ENCODE measurements at places on chromosomes 12 and 14.

GRCh38 chr12:89927226-89927698, 218.6 kb upstream of the ATP2B1 start:
- DNase-seq: peak; percentile 71

GRCh38 chr14:59481871-59482540, 2.2 kb downstream of the L3HYPDH start:
- no peak for DNase-seq

DNA sequence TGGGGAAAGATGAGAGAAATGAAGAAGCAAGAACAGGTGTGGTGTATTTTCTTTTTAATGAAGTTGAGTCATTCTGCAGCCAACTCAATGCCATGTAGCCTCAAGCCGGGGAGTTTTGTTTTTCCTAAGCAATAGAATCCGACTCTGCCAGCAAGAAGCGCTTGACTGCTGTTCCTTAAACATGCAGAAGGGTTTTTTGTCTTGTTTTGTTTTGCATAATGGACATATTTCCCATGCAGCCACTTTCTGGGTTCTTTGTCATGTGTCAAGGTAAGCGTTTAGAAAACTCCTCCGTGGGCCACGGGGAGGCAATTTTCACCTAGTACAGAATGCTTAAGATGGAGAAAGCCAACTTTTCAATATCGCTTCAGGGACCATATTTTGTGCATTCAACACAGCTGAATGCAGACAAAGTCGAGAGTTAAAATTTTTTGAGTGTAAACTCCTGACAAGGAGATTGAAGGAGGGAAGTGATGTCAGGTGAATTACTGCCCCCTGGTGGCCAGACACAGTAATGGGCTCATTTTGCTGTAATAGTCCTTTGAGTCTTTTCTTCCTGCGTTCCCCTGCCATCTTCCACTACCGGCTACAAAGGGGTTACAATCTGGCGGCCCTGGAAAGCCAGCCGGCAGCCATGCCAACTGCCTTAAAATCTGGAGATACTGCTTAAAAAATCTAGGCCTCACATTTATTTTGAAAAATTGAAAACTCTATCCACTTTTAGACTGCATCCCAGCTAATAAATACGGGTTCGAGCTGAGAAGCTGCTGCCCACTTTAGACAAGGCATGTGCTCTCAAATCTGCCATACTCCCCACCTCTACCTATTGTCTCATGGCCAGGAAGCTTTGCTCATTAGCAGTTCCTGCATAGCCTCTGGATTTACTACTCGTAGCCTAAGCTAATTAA, 3.2 kb upstream of the FICD start:
- peak; percentile 90 for DNase-seq

DNA sequence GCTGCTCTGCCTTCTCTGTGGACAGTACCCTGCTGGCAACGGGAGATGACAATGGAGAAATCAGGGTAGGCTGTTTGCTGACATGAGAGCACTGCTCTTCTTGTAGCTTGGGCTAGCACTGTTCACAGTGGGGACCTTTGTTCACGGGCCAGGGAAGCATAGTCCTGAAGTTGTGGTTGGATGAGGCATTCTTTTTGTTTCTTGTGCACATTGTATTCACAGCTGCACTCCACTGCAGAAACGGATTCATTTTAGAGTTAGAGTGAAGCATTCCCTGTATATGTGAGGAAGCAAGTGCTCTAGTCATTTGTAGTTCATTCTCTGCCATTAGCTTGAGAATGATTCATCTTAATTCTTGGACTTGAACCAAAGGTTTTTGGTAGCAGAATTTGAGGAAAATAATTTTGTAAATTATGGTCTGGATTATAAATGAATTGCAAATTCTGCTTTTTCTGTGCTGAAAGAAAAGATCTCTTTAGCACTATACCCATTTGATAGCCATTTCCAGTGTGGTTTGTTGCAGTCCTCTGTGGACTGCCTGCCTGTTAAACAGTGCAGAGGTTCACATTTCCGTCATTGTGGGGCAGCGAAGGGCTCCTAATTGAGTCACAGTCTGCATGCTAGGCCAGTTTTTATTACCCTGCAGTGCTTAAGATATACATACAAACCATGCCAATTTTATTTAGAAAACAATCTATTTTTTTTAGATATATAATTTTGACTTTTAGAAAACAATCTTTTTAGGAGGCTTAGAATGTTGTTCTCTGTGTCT, 80.6 kb downstream of the APAF1 start:
- DNase-seq: peak; percentile 81

DNA sequence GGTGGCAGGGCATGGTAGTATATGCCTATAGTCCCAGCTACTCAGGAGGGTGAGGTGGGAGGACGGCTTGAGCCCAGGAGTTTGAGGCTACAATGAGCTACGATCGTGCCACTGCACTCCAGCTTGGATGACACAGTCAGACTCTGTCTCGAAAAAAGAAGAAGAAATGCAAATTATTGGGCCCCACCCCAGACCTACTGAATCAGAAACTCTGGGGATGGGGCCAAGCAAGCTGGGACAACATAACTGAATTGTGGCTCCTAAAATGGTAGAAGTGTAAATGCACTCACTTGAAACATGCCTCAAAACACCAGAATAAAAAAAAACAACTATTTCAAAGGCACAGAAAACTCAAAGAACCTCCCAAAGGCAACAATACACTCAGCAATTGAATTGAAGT, 37.0 kb downstream of the CIT start:
- no peak for DNase-seq

DNA sequence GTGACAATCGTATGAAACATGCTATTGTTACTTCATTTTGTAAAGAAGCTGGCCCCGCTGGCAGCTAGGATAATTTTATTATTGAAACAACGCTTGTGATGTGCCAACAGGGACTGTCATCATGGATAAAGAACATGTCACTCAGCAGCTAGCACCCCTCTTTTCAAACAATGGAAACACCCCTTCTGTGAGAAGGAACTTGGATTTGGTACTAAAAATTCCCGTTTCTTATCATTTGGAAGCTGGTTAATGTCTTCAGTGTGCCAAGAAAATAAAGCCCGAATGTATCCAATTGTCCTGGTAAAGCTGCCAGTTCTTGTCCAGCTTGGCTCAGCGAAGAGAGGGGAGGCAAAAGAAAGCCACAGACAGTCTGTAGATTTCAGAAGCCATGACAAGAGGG, 186.6 kb downstream of the PHLDA1 start:
- DNase-seq: no peak

- peak; percentile 16 for DNase-seq
These were observed 1.7 kb downstream of the PDE3A start for GRCh38 chr12:20370014-20370386.

- no peak for DNase-seq
These were observed 27.1 kb upstream of the MANSC4 start for GRCh38 chr12:27807063-27807703.

DNA sequence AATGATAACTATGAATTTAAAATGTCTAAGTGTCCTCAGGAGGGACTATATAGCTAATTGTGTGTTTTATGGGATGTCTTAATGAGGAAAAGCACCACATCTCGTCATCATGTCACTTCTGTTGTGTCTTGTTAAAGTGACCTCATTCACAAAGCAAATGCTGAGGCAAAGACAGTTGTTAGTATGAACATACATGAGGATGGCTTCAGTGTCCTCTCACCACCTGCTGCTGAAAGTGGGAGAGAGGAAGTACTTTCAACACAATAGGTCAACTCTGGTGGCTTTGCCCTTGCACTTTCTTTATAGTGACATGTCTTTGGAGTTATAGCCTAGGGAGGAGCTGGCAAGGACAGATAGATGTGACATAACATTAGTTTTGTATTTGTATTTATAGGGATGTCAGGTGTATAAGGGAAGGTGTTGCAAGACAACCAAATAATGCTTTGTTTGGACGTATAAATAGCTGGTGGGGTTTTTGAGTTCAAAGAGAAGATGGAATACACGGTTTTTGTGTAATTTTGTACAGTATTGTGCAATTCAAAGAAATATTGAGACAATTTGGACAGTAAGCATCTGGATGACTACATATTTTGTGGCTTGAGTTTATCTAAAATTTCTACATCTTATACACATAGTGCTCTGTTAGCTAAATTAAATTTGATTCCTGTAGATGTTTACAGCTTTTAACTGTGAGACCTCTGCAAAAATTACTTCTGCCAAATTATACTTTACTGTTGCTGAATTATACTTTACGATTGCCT, 131.7 kb upstream of the ATP2B1 start:
- DNase-seq: no peak

- no peak for DNase-seq
These were observed 15.9 kb downstream of the COL2A1 start for GRCh38 chr12:47988073-47989022.

DNA sequence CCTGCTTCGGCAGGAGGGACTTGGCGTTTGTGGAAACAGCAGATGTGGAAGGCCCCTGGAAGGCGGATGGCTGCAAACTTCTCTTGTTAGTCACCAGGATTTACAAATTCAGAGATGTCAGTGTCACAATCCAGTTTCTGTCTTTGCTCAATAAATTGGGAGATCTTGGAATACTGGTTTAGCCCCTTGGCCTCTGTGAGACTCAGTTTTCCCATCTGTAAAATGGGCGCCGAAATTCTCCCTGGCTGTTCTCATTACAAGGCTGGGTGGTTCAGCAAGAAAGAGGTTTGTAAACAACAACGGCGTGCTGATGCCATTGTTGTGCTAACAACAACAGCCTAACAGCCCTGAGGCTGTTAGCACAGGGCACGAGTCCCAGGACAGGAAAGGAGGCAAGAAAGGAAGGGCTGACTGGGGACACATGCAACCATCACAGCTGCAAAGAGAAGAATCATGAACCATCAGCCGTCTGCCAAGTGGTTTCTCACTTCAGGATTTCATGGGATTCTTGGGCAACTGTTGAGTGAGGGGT, 127.5 kb downstream of the AACS start:
- no peak for DNase-seq

DNA sequence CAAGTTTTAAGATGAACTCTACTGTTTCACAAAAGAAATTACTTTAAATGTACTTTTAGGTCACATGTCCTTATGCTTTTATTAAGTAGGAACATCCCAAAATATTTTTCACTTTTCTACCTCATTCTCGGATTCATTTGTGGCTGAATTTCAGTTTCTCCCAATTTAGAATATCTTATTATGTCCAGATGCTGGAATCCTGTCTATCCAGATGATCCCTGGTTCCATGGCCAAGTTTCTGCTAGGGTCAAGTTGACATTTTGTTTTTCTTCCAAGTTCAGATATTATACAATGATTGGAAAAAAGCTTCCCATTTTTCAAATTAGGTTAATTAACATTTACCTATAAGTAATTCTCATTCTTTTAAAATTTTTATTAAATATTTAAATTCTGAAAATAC, 181.8 kb upstream of the SLC16A7 start:
- no peak for DNase-seq

DNA sequence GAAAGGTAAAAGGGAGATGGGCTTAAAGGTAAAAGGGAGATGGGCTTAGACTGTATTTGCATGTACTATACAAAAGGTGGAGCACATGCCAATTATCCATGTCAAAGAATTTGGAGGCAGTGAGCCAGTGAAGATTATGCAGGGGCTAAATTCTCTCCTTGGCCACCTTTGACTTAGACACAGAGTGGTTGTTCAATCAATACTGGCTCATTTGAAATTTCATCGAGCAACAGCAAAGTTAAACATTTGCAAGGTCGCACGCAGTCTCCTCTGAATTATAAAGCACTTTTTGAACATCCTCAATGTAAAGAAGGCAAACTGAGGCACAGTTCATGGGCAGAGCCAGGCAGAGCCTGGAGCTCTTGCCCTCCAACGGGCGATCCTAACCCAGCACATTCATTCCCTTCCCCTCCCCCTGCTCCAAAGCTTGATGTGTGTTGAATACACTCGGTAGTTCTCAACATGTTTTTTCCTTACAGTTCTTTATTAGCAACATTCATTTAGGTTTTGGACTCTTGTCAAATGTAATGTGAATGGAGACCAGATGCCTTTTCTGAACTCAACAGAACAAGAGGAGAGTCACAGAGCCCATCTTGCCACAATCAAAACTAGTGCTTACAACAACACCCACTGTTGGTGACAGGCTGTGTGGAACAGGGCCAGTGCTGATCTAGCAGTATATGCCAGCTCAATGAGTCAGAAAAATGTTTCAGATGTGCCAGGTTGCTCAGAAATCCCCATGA, 169.7 kb upstream of the G2E3 start:
- no peak for DNase-seq

GRCh38 chr12:88627501-88627900, 47.2 kb upstream of the KITLG start:
- no peak for DNase-seq

GRCh38 chr12:89083491-89083890, 268.8 kb downstream of the DUSP6 start:
- DNase-seq: no peak

GRCh38 chr12:112894128-112894527, 12.6 kb upstream of the OAS1 start:
- DNase-seq: no peak

DNA sequence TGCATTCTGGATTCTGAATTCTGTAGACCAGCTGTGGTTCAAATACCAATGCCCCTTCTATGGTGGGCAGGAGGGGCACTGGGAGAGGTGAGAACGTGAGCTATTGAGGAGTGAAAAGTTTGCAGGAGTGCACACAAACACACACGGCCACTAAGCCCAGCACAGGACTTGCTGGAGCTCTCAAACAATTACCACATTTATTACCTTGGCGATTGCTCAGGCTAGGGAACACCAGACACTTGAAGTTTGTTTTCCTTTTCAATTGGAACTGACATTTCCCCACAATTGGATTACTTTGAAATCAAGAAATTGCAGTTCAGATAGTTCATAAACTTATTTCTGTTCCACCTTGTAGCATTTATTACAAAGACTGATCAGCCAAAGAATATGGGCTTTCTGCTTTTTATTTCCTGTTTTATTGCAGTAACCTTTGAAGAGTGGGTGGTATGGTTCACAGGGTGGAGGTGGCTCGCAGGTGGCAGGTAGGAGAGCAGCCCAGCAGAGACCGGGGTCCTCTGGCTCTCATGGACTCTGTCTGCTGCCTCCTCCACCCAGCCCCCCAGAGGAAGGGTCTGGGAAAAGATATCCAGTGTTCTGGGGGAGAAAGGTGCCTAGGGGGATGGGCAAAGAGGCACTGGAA, 429.8 kb upstream of the CCDC196 start:
- no peak for DNase-seq

GRCh38 chr12:52336641-52337040, 15.4 kb upstream of the KRT83 start:
- no peak for DNase-seq

GRCh38 chr14:49673586-49673985, 14.4 kb downstream of the POLE2 start:
- DNase-seq: no peak

DNA sequence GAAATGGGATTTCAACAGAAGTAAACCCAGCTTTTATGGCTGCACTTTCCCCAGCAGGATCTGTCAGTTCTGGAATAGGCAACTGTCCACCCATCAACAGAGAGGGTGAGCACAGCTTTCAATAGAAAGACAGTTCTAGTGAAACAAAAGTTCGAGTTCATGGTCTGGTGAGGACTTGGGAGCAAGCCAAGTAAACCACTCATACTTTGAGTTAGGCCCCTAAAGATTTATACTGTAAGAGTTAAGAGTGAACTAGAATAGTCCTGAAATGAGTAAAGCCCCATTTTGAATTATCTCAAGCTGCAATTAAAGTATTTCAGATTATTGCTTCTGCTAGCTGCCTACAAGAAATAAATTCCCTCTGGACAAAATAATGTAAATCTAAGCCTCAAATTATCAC, 82.6 kb downstream of the METTL25 start:
- no peak for DNase-seq

Data from hematopoietic multipotent progenitor cell treated with erythropoietin and hydrocortisone succinate and interleukin-3 and kit ligand, for 6 days (in vitro differentiated cells).